ENCODE measurements at places on chromosomes 12 and 14.

DNA sequence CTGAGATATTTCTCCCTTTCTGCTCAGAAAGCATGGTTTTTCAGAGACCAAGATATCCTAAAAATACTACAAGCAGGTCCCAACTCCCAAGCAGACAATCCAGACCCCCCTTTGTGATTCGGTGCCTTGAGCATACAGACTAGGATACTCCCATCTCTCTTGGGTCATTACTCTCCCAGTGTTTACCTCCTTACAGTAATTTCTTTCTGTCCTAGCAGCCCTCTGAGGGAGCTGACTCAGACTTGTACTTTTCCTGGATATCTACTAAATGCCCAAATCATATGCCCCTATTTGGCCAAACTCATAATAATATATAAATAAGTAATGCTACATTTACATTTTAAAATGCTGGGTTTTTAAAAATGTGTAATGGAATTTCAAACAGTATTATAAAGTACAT lies 355.6 kb downstream of the LRIG3 start:
- DNase-seq = no peak

DNA sequence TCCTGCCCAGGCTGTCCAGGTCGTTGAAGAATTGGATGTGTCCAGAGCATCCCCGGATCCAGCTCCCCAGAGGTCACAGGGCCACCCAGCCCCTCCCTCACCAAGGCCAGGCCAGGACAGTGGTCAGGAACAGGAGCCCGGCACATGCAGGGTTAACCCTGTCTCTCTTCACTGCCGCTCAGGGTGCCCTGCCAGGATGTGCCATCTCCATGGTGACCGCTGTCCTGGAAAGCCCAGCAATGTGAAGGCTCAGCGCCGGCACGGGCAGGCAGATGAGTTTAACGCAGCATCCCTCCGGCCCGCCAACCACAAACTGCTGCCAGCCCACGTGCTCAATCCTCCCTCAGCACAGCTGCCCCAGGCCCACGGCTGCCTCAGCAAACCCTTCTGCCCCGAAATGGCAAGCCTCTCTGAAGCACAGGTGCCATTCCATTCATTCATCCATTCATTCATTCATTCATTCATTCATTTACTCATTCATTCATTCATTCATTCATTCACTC lies 4.4 kb downstream of the TMEM179 start:
- no peak for DNase-seq

DNA sequence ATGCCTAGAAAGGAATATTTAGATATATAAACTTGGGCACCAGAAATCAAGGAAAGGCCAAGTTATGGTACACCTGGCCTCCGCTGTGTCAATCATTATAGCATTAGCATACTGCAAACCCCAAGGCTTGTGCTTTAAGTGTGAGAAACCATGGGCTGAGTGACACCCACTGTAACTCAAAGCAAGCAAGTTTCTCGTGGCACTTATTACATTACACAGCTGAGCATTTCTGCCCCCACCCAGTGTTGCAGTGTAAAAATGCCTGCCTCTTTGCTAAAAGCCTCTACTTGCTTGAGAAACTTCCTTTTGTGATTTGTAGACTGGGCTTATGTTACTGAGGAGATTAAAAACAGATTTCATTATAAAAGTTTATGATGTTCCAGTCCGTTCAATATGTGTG lies 122.0 kb downstream of the TGFB3 start:
- DNase-seq = no peak

DNA sequence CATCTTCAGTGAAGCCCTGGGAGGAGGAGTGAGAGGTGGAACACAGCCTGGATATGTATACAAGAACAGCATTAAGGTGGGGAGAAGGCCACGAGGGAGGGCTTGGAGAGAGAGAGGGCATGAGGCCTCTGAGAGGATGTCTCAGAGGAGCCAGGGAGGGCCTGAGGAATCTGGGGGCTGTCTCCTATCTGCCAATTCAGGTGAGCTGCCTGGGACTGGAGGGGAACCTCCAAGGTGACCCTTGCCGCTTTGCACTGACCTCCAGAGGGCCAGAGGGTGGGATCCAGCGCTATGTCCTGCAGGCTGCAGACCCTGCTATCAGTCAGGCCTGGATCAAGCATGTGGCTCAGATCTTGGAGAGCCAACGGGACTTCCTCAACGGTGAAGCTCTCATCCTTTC lies 4.4 kb downstream of the ARHGEF25 start:
- no peak for DNase-seq

GRCh38 chr12:87518481-87518880 lies 510.7 kb downstream of the C12orf50 start:
- no peak for DNase-seq

- DNase-seq = no peak
Measured at GRCh38 chr12:76256321-76256720, 91.9 kb downstream of the BBS10 start.

- DNase-seq = no peak
Measured at GRCh38 chr12:62899568-62900390, 35.2 kb downstream of the PPM1H start.

GRCh38 chr12:117342682-117343081 lies 18.7 kb downstream of the NOS1 start:
- DNase-seq = no peak

DNA sequence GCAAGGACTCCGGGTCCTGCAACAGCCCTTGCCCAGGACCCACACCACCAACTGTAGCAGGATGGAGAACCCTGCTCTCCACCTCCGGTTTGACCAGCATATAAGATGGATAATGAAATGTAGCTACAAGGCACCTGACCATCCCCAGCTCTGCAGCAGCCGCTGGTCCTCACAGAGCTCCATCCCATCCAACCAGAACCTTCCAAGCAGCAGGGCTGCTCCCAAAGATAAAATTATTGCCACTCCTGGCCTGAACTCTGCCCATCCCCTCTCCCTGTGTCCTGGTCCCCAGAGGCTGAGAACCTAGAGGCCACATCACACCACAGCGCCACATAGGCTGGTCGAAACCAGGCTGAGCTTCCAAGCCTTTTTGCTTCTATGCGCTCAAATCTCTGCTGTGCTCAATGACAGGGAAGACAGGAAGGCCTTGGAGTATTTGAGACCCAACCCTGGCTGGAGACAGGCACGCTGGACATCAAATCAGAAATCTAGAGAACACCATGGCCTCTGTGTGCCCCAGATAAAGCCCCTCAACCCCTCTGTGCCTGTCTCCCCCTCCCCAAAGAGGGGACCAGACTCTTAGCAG lies 4.2 kb downstream of the CDK2AP1 start:
- no peak for DNase-seq
